Right lung (tissue), 10 donors: ENCODE measurements at places on chromosomes 2 and 18.

DNA sequence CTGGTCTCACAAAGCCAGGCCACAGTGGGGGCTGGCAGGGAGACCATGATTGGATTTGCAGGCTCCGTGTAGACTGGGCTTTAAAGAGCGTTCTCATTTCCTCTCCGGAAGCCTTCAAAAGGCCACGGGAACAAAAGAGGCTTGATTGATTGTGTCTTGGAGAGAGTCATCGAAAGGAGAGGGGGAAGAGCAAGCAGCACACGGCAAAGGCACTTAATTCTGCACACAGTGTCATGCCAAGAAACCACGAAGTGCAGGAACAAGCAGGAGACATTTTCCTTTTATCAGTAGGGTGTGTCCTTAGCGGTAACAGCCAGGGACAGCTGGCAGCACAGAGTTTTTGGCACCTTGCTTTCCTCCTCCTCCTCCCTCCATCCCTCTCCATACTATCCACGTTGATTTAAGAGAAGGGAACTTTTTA lies 47.7 kb downstream of the GLI2 start:
- no peak for DNase-seq

- DNase-seq: no peak
Measured at GRCh38 chr2:120218181-120218580, 5.0 kb downstream of the TMEM185B start.

DNA sequence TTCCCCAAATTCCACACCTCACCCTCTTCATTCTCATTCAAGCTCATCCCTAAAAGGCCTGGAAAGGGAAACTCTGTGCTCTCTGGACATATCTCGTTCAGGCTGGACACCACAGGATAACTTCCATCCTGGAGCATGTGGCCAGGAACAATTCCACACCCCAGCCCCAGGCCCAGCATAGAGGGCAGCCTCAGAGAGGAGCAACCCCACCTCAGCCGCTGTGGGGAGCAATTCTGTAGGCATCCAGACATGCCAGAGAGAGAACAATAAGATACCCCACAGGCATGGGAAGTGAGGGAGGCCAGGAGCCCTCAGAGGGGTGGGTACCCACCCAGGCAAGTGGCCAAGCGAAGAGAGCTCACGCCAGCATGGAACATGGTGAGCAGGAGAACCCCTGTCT lies 143.4 kb downstream of the GFPT1 start:
- no peak for DNase-seq

- no peak for DNase-seq
Measured at GRCh38 chr18:44497757-44498490, 182.8 kb upstream of the SETBP1 start.

GRCh38 chr2:190607014-190607597 lies 41.8 kb upstream of the NAB1 start:
- DNase-seq: no peak

GRCh38 chr2:64448041-64448426 lies 5.9 kb upstream of the LGALSL start:
- DNase-seq: no peak

GRCh38 chr2:85662899-85663593 lies 5.0 kb downstream of the SFTPB start:
- no peak for DNase-seq

- DNase-seq: no peak
Measured at GRCh38 chr2:23655934-23656596, 270.9 kb downstream of the ATAD2B start.

DNA sequence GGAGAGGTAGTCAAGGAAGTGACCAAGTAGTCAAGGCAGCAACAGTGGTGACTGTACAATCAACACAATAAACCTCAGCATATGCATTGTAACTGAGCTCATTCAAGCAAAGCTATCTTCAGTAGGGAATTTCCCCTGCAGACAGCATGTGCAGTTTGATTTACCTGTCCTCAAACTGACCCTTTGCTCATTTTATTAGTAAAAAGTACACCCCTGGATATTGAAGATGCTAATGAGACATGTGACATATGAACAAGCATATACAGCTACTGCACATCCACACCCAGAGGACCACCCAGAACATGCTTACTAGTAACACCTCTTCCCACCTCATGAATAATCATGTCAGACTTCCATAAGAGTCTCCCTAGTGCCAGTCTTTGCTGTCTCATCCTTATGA lies 15.4 kb downstream of the C2orf81 start:
- no peak for DNase-seq

DNA sequence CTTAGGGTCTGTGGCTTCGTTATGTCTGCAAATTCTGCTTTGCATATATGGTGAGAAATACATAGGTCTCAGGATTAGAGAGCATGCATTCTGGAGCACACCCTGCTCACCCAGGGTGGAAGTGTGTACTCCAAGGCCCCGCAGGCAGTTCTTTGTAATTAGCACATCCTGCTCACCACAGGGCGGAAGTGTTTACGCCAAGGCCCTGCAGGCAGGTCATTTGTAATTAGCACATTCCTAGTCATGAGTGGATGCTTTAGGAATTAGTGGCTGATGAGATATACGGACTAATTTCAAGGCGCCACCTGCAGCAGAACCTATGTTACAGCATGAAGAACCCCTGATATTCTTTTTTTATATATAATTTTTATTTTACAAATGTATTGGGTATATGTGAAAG lies 4.2 kb downstream of the ALLC start:
- DNase-seq: no peak

DNA sequence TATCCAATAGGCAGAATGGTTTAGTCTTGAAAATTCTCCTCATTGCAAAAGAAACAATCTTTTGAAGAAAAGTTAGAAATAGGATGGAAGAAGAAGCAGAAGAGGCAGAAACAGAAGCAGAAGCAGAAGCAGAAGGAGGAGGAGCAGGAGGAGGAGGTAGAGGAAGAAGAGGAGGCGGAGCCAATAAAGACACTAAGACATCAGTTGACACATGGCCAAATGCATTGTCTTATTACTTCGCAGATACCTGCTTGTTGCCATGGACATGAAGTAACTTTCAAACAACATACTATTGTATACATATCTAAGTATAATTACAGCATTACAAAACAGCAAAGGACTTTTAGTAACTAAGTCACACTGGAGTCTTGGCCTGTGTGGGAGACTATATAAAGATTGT lies 606.3 kb downstream of the METTL4 start:
- DNase-seq: no peak

- no peak for DNase-seq
Measured at GRCh38 chr2:188306271-188306670, 14.6 kb downstream of the GULP1 start.

DNA sequence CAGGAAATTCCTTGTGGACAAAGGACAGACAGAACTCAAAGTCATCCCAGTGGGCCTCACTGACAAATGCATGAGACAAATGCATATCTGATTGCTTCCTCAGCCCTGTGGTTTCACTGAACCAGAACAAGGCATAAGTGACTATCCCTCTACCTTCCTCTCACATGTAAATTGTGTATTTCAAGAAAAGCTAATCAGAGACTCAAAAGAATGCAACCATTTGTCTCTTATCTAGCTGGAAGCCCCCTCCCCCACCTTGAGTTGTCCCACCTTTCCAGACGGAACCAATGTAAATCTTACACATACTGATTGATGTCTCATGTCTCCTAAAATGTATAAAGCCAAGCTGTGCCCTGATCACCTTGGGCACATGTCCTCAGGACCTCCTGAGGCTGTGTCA lies 102.0 kb upstream of the TMEM200C start:
- no peak for DNase-seq

DNA sequence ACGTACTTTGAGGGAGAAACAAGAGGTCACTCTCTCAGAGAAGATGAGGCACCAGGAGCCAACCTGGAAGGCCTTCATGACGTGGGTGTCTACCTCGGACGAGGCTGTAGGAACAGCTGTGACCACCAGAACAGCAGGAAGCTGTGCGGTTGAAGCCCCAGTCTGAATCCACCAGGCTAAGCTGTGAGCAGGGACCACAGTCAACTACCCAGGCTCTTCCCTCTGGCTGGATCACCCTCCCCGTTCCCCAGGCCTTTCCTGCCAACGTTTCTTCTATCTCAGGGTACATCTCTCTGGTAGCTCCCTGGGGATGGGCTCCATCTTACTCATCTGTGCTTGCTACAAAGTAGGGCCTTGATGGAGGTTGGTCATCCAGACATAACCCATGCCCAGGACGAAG lies 36.8 kb upstream of the CYP27C1 start:
- no peak for DNase-seq

GRCh38 chr18:74654638-74655037 lies 57.0 kb downstream of the ZNF407 start:
- no peak for DNase-seq

GRCh38 chr2:162965191-162965590 lies 126.6 kb upstream of the KCNH7 start:
- no peak for DNase-seq

DNA sequence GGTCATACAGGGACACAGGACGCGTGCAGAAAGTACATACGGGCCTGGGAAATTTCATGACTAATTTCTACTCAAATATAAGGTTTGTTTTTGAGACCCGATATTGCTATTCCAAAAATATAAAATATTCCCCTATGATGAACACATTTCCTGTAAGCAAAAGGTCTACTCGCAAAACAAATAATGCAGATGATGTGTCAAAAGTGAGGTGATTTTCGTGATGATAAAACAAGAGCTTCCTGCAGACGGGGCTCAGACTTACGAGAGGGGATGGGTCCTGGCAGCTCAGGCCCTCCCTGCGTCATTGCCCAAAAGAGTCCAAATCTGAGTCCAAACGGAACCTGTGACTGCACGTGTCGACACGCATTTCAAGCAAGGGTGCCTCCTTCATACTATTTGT lies 62.7 kb downstream of the MBP start:
- DNase-seq: no peak

DNA sequence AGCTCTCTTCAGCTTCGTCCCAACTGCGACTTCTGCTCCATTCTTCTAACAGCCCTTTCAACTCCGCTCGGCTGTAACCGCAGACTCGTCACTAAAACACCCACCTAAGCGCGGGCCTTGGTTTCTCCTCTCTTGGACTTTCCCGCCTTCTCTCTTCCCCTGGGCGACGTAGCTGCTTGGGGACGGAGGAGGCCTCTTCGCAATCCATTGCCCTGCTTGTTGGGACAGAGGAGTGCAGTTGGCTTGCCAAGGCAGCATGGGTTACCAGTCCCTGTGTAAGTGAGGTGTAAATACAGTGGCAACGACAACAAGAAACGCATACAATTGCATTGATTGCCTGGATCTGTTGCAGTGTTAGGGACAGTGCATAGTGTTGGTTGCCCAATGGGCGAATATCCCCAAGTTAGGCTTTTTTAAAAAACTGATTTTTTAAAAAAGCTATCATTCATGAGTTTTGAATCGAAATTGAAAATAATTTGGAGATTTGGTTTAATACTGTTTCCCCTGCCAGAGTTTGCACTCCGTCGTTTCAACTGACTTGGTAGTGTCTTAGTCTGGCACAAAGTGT lies 484 bp upstream of the DARS1 start:
- no peak for DNase-seq

DNA sequence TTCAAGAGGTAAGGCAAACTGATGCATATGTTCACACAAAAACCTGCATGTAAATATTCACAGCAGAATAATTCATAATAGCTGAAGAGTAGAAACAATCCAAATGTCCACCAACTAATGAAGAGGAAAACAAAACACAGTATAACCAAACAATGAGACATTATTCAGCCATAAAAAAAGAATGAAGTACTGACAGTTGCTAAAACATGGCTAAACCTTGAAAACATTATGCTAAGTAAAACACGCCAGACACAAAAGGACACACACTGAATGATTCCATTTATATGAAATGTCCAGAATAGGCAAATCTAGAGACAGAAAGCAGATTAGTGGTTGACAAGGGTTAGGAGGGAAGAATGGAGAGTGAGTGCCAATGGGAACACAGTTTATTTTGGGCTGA lies 86.9 kb downstream of the SESTD1 start:
- no peak for DNase-seq

GRCh38 chr18:50793641-50794565 lies 25.9 kb downstream of the MRO start:
- DNase-seq: no peak

- DNase-seq: no peak
Measured at GRCh38 chr2:45607701-45608100, 3.4 kb downstream of the SRBD1 start.

- no peak for DNase-seq
Measured at GRCh38 chr2:13779996-13780395, 852.5 kb upstream of the LRATD1 start.

DNA sequence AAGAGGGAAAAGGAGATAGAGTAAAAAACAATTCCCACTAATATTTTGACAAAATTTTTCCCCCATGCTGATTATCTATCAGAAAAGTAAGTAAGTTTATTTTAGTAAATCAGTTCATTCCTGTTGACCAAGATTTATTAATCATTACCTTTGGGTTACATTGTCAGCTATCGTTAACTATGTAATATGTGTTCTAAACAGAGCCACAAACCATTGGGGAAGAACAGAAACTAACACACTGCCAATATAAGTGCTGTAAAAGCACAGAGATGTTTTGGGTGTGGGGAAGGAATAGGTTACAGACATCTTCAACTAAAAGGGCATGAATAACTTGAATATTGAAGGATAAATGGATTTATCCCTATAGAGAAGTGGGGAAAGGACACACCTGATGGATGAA lies 42.5 kb upstream of the ACADL start:
- DNase-seq: no peak

DNA sequence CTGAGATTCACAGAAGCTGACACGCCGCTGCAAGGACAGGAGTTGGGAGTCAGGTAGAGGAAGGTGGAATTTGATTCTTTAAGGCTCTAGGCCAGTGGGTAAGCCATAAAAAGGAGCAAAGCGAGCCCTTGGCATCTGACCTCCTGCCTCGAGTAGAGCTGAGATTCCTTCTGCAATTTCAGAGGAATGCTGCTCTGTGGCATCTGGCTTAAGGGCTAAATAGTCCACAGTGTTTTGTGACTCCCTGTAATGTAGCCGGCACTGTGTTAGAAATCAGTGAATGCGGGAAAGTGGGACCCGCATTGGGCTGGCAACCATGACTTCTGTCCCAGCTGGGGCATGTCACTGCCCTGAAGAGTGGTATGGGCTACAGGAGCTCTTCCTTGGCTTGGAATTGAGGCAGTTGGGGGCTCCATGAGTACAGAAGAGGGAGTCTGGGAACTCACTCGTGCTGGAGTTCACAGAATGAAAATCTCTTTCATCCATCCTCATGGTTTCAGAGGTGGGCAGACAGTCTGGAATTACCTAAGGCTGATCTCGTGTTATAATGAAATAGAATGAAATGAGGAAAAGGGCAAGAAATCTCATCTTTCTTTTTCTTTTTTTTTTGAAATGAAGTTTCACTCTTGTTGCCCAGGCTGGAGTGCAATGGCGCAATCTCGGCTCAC lies 12.7 kb upstream of the MYCN start:
- no peak for DNase-seq

DNA sequence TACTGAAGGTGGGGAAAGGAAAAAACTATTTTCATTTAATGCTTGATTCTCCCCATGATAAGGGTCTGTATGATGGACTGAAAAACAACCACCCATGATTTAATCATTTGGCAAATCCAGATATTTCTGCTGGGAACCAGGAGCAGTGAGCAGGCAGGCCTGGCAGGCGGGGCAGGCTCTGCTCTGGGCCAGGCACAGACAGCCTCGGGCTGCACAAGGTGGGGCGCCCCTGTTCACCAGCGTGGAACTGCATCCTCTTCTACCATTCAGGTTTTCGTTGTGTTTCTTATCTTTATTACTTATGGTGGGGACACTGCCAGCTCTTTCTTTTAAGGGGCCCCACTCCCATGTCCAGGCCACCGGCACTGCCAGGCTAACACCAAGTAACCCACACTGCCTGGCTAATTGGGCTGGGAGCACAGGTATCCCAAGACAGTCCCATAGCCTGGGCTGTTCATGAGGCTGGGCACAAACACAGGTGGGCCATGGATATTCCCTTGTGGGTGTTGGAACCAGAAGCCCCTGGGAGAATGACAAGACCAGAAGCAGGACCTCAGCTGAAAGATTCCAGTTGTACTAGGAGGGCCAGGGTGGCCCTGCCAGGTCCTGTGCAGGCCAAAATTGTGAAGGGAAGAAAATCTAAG lies 57.1 kb upstream of the RALBP1 start:
- DNase-seq: no peak
